Daoy (cell line): ENCODE measurements at places on chromosomes 12 and 14.
A peak's percentile ranks its signal among the peaks of the same experiment; 100 is the strongest.

GRCh38 chr12:93894391-93895088 is 217.4 kb downstream of the CRADD start:
- DNase-seq = no peak

DNA sequence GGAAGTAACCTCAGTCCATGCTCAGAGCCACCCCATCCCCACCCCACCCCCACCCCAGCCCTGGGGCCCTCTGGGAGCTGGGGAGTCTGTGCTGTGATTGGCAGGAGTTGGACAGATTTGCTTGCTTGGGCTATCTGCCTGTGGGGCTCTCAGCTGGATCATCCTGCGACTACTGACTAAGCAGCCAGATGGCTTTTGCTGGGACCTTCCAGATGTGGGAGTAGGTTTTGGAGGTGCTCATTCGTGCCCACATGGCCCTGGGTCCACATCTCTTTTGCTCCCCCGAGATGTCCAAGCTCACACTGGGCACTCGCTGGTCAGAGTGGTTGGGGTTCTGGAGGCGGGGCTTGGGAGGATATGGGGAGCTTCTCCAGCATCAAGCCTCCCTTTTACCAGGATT is 138.9 kb downstream of the TSPAN9 start:
- no peak for DNase-seq

DNA sequence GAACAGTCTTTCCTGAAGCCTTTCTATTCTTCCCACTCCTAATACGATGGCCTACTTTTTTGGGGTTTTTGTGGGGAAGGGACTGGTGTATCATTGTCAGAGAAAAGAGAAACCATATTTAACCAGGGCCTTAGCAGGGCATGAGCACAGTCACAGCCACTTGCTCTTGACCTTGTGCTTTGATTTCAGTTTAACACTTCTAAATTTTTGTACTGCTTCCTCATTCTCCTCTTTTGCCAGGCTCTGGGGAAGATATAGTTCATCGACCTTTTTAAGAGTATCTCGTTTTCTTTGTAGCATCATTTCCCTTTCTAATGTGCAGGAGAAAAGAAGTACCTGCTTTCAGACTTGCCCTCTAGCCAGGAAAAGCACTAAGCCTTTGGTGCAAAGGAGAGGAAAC is 2.2 kb downstream of the ZBTB1 start:
- no peak for DNase-seq

- peak; percentile 21 for DNase-seq
These were observed 407.2 kb downstream of the NOVA1 start for GRCh38 chr14:26190646-26191045.

- DNase-seq = no peak
These were observed 45.8 kb downstream of the SSH1 start for GRCh38 chr12:108811411-108812180.

- no peak for DNase-seq
These were observed 32.2 kb downstream of the NTF3 start for GRCh38 chr12:5464096-5464495.

GRCh38 chr12:93243382-93243688 is 134.4 kb upstream of the NUDT4 start:
- DNase-seq = no peak

- DNase-seq = no peak
These were observed 42.3 kb upstream of the MDM1 start for GRCh38 chr12:68374307-68374982.
